ENCODE measurements at places on chromosomes 12 and 14. TPM values are rescaled to one million over a fixed set of nuclear protein-coding genes. Genes with fewer than 3 reads are reported as not detected.

DNA sequence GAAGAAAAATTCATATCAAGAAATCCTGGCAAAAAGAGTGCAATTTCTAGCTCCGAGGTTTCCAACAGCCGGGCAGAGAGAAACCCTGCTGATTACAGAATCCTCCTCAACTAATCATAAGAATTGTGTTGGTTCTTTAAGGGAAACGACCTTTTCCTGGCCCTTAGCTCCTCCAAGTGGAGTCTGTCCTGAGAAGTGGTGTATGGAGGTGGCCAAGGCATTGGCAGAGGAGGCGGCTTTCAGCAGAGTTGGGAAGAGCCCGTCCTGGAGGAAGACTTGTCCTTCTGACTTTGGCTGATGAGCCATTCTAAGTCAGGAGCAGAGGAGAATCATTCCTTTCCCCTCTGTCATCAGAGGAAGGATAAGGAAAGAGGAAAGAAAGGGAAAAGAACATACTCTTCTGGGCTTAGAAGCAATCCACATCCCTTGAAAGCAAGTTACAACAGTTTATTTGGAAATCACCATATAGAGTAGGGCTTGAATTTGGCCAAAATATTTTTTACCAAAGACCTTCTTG is 46.5 kb upstream of the PTCSC3 start:
- no peaks in the 10 kb centered on the region for H3K36me3 ChIP-seq
- H3K4me3 ChIP-seq, result no peak overlapping the region
- H3K4me1 ChIP-seq, result no peaks in the 10 kb centered on the region
- H3K27me3 ChIP-seq, result peaks cover 8% of the 10 kb centered on the region

DNA sequence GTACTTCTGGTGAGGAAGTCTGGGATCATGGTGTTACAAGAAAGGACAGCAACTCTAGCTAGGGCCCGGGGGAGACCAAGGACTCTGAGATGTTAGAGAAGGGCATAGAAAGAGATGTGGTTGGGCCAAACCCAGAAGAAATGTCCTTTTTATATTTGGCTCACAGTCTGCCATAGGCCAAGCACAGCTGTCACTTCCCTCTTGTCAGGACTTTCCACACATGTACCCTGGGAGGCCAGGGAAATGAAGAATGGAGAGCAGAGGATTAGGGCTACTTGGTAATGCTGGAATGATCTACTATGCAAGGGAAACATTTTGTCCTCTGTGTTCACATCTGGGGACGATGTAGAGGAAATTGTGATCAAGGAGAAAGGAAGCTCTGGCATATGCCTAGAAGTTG is 9.2 kb downstream of the MYO1A start:
- H3K36me3 ChIP-seq, result no peaks in the 10 kb centered on the region
- DNase-seq, result no peak
- peaks cover 7% of the 10 kb centered on the region for H3K27me3 ChIP-seq
- H3K4me1 ChIP-seq, result peaks cover 3% of the 10 kb centered on the region
- no peak overlapping the region for H3K27ac ChIP-seq

- no peaks in the 10 kb centered on the region for H3K36me3 ChIP-seq
- peaks cover 5% of the 10 kb centered on the region for H3K4me1 ChIP-seq
- H3K4me3 ChIP-seq, result no peak overlapping the region
- no peak for DNase-seq
- H3K27ac ChIP-seq, result no peak overlapping the region
These were observed 36.6 kb upstream of the CLMN start for GRCh38 chr14:95356245-95356869.

DNA sequence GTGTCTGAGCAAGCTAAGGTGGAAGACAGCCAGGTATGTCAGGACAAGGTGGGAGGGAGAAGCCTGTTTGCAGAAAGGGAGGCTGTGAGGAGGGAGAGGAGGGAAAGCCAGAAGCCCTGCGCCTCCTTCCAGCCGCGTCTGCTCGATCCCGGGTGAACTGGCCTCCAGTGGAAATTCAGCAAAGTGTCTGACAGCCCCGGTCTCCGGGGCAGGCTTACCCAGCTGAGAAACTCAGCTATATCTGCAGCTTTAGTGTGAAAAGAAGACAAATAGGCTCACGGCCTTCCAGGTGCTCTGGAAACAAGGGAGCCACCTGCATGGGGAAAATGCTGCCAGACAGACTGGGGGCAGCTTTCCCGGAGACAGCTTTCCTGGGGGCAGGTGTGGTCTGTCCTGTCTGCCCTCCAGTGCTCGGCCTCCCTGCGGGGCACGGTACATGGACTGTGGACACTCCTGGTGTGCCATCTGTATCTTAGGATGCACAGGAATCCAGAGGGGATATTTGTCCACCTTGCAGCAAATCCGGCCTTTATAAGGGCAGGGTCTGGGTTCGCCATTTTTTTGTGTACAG is 6.3 kb downstream of the RFLNA start:
- peaks cover 11% of the 10 kb centered on the region for H3K27me3 ChIP-seq
- no peak overlapping the region for H3K4me3 ChIP-seq
- H3K27ac ChIP-seq, result no peak overlapping the region

- H3K4me3 ChIP-seq, result no peak overlapping the region
- no peak overlapping the region for H3K27ac ChIP-seq
- no peak for DNase-seq
- H3K27me3 ChIP-seq, result peaks cover 18% of the 10 kb centered on the region
These were observed 227.4 kb downstream of the SUDS3 start for GRCh38 chr12:118603610-118604361.

- H3K4me1 ChIP-seq, result peaks cover 56% of the 10 kb centered on the region
- peak overlapping the region; percentile 77 for H3K4me3 ChIP-seq
- H3K27ac ChIP-seq, result peak overlapping the region; percentile 97
- peaks cover 8% of the 10 kb centered on the region for H3K36me3 ChIP-seq
These were observed 39.7 kb downstream of the LEMD3 start for GRCh38 chr12:65208964-65209654.

DNA sequence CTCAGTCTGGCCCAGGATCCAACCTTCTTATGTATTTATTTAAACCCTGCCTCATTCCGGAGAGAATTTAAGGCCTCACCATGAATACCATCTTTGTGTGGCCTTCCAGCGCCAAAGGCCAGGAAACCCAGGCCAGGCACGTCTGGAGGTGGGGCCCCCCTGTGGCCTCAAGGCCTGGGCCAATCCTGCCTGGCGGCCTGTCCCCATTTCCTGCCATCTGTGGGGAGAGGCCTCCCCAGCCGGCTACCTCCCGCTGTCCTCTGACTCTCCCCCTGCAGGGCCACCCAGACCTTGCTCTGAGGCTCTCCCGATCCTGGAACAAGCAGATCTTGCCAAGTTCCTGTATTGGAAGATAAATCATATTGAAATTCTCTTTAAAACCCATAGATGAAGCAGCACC is 37.4 kb upstream of the MEG3 start:
- H3K4me1 ChIP-seq, result no peaks in the 10 kb centered on the region
- no peaks in the 10 kb centered on the region for H3K36me3 ChIP-seq
- peaks cover 3% of the 10 kb centered on the region for H3K27me3 ChIP-seq
- no peak overlapping the region for H3K4me3 ChIP-seq
- no peak for DNase-seq

DNA sequence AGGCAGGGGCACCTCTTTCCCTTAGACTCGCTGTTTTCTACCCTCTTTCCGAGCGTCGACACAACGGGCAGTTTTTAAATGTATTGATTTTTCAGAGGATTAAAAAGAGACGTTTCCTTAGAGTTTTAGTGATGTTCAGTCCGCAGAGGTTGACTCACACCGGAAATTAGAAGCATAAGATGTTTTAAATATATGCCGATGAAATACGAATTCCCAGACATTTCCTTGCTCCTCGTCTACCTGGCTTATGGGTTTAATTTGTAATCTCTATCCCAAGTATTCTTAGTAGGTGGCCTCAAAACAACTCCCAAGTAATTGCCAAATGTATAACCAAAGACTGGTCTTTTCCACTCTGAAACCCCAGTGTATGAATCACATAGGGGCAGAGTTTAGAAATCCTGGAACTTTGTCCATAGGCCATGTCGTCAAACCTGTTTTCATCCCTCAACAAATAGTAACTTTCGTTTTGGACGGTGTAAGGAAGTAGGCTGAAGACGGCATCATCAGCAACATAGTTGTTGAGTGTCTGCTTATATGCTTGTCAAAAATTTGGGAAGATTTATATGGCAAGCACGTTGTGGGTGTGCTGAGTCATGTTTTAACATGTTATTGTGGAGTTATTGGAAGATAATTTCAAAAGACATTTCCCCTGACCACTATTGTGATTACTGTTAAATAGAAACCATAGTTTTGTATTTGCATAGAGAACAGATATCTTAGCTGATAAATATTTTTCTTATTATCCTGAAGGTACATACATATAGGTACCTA is 824 bp downstream of the TBK1 start:
- H3K4me1 ChIP-seq, result peaks cover 35% of the 10 kb centered on the region
- peak overlapping the region; percentile 80 for H3K27ac ChIP-seq
- H3K27me3 ChIP-seq, result no peaks in the 10 kb centered on the region
- H3K36me3 ChIP-seq, result no peaks in the 10 kb centered on the region
- H3K4me3 ChIP-seq, result peak overlapping the region; percentile 98

GRCh38 chr12:79645235-79645630 is 45.5 kb downstream of the PAWR start:
- H3K36me3 ChIP-seq, result peaks cover 9% of the 10 kb centered on the region
- H3K27me3 ChIP-seq, result no peaks in the 10 kb centered on the region
- H3K4me1 ChIP-seq, result peaks cover 21% of the 10 kb centered on the region

DNA sequence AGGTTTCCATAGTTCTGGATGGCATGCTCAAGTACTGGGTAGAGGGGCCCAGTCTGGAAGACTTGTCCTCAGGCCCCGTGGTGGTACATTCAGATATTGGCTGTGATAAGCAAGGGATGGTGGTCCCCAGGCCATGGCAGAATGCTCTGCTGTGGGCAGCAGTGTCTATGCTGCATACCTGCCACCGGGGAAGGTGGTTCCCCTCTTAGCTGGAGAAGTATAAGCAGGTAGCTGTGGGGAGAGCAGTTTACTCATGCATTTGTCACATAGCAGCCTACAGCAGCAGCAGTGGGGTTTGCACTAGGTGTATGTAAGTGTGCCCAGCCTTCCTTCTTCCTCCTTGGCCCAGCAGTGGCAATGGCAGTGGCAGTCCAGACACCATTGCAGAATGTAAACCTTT is 69.3 kb upstream of the ADAMTS20 start:
- no peaks in the 10 kb centered on the region for H3K4me1 ChIP-seq
- H3K27me3 ChIP-seq, result no peaks in the 10 kb centered on the region
- no peak for DNase-seq
- H3K27ac ChIP-seq, result no peak overlapping the region

DNA sequence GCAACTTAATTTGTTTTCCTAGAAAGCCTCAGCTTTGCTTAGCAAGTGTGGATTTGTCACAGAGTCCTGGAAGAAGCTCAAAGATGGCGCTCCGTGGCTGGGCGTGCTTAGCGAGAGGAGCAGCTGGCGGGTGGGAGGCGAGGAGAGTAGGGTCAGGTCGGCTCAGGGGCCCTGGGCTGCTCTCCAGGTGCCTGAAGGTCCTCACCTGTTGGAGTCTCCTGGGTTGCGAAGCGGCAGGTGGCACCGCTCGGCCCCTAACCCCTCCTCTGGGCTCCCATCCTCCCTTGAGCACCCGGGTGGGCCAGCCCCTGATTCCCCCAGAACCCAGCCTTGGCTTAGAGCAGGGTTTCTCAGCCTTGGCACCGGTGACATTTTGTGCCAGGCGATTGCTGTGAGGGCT is 25.1 kb downstream of the LRTM2 start:
- no peak for DNase-seq
- H3K4me1 ChIP-seq, result peaks cover 29% of the 10 kb centered on the region
- H3K27me3 ChIP-seq, result peaks cover 4% of the 10 kb centered on the region
- no peak overlapping the region for H3K4me3 ChIP-seq

DNA sequence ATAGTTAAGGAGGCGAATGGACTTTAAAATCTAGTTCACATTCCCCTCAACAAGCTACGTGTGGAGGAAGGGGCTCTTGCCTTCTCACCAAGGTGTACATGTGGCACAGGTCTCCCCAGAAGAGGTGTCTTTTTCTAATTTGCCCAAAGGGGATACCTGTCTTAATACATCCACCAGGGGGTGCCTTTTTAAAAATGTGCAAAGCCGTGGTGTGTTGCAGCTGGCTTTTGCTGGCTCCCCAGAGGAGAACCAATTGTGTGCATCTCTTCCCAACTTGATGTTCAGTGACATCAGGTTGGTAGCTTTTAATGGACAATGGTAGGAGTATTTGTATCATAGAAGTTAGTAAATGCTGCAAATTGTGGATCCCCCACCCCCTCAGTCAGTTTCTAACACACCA is 33.8 kb downstream of the CREBL2 start:
- H3K4me3 ChIP-seq, result no peak overlapping the region
- peak; percentile 62 for DNase-seq
- peaks cover 3% of the 10 kb centered on the region for H3K4me1 ChIP-seq
- H3K27ac ChIP-seq, result no peak overlapping the region
- no peaks in the 10 kb centered on the region for H3K27me3 ChIP-seq

Gene PIK3C2G
- polyA plus RNA-seq, result not detected

Gene ZNF410
- polyA plus RNA-seq, result 71.5 TPM

Gene IL26
- polyA plus RNA-seq, result not detected

Gene P3H3
- not detected for polyA plus RNA-seq

Gene EPYC
- not detected for polyA plus RNA-seq
